Left renal pelvis (tissue), 4 donors: ENCODE measurements at places on chromosomes 11 and 22.

GRCh38 chr22:43862074-43862881 lies at the start of gene SULT4A1:
Gene SULT4A1, minus strand, starts transcription at chr22:43862513. Its CDS starts 131 bp downstream, at chr22:43862382.
- peak; percentile 19 for DNase-seq

GRCh38 chr22:48895336-48895735 lies 932.3 kb downstream of the BRD1 start:
- no peak for DNase-seq

GRCh38 chr11:134515081-134515960 lies 103.3 kb upstream of the B3GAT1 start:
- no peak for DNase-seq

DNA sequence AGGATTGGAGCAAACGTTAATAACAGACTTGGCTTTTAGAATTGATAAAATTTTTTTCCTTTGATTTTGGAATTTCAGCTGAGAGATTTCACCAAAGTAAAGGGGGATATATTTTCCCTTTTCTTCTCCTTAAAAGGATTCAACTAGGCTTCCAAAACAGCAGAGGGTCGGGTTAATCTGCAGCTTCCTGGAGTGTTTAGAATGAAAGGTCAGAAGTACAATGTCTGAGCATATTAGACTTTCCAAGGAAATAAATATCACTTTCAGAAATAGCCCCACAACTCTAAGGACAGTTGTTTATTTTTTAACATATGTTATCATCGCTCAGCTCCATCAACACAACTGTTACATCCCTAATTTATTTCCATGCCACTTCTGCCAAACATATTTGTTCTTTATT lies 1532.9 kb upstream of the RAG2 start:
- DNase-seq, result no peak

DNA sequence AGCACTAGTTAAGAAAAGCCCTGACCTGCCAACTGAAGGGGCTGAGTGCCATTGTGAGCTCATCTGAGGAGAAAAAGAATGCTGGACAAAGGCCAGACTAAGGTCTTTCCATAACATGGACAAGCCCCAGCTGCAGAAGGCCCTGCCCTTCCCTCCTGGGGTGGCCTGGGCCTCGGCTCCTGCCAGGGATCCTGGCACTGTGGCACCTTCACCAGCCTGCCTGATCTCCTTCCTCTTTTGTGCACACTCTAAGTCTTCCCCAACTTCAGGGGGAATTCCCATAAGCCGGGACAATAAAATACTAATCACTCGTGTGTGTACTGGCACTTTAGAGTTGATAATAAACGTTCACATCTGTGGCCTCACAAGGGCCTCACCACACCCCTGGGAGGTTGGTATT lies 9.9 kb downstream of the TMPRSS13 start:
- DNase-seq, result no peak

- DNase-seq, result no peak
These were observed 89.0 kb downstream of the CDKN1C start for GRCh38 chr11:2796508-2797113.

DNA sequence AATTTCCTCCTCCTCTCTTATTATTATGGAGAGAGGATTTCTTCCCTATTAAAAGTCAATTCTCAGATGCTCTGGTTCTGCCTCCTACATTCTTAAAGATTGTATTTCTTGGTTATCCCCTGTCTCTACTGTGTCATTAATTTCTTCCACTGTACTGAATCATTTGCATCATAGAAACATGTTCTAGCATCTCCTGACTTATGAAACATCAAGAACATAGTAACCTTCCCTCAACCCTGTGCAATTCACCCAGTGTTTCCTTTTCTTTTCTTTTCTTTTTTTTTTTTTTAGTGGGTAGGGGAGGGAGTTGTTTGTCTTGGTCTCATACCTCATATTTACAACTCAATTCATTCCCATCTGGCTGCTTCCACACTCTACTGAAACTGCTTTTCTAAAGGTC lies 288.0 kb upstream of the PLET1 start:
- DNase-seq, result no peak

GRCh38 chr11:119680541-119681360 lies 48.2 kb downstream of the NECTIN1 start:
- no peak for DNase-seq

DNA sequence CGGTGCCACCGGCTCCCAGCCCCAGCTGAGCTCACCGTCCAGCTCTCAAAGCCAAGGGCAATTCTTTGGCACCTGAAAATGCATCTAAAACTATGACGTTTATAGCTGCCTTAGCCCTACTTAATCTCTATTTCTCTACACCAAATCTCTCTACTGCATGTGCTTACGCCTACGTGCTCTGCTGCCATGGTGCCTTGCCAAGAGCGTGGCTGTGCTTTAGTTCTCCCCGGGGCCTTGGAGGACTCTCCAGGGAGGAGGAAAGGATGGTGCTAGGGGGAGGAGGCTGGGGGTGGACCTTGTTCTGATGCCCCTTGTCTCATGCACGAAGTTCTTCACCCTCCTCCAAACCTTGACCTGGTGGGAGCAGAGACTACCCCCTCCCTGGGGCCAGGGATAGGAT lies 9.0 kb upstream of the BID start:
- DNase-seq, result no peak

DNA sequence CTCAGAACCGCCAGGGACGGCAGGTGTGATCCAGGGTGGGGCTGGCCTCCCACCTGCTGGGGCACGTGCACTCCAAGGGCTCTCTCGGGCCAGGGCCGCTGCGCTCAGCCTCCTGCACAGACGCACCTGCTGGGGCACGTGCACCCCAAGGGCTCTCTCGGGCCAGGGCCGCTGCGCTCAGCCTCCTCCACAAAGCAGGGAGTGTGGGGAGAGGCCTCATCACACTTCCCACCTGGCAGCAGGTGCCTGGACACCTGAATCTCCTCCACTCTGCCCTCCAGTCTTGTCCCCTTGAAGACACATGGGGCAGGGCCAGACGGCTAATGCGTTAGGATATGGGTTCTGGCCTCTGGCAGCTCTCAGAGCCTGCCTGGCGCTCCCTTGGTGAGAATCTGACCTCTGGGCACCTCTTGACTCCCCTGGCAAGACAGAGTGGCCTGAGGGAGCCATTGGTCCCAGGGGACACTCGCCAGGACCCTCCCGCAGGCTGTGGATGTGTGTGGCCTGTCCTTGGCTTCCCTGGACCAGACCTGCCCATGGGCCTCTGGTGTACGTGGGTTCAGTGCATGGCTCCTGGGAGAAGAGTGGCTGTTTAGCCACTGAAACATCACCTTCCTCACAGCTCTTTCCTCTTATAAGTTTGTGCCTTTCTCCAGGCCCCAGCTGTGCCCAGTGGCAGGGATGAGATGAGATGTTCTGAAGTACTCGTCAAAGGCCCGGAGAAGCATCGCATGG lies 73.5 kb downstream of the BRD1 start:
- no peak for DNase-seq

DNA sequence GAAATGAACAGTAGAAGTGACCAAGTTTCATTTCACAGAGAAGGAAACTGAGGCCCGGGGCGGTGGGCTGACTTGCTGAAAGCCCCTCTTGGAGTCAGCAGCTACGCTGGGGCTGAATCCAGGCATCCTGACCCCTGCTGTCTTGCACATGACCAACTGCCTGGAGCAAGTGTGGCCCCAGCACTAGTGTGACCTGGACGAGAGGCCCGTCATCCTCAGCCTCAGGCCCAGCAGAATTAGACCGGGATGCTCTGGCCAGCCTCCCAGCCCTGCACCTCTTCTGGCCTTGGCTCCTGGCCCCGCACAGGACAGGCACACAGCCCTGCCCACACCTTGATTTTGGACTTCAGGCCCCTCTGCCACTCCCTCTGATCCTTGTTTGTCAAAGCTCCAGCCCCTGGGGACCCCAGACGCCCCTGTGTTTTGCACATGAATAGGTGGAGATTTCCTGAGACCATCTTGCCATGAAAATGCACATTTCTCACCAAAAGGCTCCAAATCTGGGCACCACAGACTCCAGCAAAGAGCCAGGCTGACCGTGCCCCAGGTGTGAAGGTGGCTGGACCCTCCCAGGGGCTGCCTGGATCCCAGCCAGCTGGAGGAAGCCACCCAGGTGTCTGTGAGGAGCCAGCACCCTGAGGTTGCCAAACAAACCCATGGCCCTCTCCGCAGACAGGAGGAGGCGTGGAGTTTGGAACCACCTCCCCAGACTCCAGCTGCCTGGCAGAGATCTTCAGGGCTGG lies 24.9 kb downstream of the FGF4 start:
- DNase-seq, result no peak

- no peak for DNase-seq
These were observed 4.3 kb downstream of the SMTN start for GRCh38 chr22:31085493-31085824.

DNA sequence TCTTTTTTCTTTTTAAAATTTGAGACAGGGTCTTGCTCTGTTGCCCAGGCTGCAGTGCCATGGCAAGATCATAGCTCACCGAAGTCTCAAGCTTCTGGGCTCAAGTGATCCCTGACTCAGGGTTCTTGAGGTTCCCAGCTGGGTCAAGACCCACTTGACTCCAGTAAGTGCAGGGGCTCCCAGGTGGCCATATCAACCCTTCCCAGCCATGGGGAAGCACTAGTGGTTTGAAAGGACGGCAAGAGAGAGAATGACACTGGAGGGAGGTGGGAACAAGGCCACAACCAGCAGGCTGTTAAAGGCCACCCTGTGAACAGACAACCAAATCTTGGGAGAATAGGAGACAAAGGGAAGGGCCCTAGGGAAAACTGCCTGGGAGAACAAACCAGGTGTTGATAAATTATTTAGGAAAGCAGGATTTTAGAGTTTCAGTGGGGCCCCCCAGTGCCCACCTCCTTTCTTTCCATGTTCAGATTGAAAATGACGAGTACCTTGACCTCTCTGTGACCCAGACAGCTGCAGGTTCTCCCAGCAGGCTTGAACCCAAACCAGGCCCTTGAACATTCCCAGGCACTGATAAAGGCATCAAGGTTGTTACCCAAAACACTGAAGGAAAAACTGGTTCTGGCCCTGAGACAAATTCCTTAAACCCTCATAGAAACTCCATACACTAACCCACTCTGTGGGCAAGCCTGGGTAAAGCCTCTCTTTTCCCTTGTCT lies 28.8 kb downstream of the KLHL22 start:
- no peak for DNase-seq

DNA sequence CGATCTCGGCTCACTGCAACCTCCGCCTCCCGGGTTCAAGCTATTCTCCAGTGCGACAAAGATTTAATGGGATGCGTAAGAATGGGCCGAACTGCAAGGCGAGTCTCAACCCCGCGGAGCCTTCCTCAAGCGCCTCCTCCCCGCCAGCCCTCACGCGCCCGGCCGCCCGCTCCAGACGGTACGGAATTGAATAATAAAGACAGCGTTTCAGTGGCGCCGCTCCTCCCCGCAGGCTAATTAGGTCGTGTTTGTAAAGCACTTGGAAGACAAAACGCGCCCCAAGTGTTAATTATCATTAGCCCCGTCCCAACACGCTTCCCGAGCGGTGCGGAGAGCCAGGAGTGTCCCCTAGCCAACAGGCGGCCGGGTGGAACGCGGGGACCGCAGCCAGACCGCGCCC lies 192.0 kb downstream of the BUD13 start:
- DNase-seq, result no peak

DNA sequence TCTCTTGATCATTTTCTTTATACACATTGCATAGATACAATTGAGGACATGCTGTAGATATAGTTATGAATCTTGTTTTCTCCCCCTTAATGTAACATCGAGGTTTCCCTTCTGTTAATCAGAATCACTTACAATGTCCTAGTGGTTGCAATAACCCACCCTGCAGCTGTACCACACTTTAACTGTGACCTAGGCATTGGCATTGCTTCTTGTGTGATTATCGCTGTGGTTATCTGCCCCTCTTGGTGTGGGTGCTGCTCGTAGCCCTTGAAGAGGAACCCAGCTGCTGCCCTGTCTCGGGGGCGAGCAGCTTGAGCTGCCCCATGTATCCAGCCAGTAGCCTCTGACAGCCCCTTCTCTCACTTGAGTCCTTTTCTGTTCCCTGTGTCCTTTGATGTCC lies 1.5 kb downstream of the DGAT2 start:
- no peak for DNase-seq

GRCh38 chr11:7691759-7692350 lies 14.4 kb downstream of the OVCH2 start:
- no peak for DNase-seq

DNA sequence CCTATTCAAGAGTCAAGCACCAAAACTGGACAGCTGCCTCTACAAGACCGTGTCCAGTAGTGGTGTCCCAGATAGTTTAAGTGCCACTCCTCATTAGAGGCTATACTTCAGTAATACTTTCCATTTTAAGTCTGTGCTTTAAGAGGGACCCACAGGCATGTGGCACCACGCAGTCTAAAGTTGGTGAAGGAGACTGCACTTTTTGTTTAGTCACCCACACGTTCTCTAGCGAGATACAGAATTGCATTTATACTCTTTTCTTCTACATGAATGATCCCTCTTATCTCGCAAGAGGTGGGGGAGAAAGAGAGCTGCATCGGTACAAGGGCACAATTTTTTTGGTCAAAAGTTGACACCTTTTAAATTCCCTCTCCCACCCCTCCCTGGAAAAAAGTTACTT lies 41.5 kb downstream of the DDX6 start:
- DNase-seq, result no peak

DNA sequence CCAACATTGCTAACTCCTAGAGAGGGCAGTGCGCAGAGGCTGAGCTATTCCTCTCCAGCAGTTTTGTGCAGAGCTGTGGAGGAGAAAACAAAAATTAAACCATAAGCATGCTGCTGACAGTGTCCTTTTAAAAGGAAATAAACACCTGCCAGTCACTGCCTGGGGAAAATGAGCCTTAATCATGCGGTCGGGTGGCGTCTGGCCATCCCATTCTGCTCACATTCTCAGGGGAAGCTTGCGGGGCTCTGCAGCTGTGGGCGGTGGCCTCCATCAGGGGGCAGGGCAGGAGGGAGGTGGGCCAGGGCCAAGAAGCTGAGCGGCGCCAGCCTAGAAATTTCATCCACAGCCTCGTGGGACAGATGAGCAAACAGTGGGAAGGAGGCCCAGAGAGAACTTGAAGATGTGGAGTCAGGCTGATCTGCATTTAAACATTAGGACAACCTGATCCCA lies 71.0 kb upstream of the TP53I11 start:
- no peak for DNase-seq

GRCh38 chr11:28110108-28110820 lies 2.1 kb downstream of the METTL15 start:
- peak; percentile 51 for DNase-seq

DNA sequence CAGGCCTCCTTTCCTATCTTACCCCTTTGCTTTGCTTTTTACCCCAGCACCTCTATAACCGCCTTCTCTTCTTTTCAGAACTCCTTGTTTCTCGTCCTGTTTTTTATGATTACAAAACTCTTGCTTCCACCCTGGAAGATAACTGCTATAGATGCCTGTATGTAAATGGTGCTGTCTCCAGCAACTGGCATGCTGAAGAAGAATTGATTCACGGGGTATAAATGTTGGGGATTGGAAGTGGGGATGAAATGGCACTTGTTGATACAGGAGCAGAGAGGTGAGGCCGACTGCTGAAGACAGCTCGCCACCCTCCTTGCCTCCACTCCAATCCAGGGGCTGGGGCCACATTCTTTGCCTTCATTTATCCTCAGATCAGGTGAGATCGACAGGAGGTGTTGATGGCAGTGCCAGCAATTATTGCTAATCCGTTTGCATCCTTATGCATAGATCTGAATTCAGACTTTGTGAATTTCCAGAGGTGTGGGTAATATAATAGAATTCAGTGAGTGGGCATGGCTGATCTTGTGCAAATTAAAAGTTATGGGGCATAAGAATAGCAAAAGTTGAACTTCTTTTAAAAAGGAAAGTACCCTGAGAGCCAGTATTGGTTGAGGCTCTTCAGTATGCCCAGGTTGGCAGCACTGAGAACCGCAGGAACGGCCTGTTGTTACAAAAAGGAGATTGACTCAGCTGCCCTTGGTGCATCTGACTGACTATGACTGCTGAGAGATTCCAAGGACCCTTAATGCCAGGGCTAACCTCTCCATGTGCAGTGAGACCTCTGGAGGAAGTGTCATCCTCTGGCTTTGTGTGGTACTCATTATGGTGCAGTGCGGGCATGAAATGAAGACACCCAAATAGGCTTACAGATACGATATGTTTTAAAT lies 5.3 kb downstream of the NEAT1 start:
- no peak for DNase-seq
